ENCODE measurements at places on chromosomes 3 and 15. TPM values are rescaled to one million over a fixed set of nuclear protein-coding genes. Genes with fewer than 3 reads are reported as not detected.

- DNase-seq, result no peak
Measured at GRCh38 chr3:47421741-47422649, 41.2 kb downstream of the PTPN23 start.

- no peak for DNase-seq
Measured at GRCh38 chr3:54514416-54514815, 392.1 kb downstream of the CACNA2D3 start.

Gene ZNF501
- 0.15 TPM for total RNA-seq

- DNase-seq, result no peak
Measured at GRCh38 chr3:78048698-78049097, 1008.8 kb downstream of the ROBO2 start.

DNA sequence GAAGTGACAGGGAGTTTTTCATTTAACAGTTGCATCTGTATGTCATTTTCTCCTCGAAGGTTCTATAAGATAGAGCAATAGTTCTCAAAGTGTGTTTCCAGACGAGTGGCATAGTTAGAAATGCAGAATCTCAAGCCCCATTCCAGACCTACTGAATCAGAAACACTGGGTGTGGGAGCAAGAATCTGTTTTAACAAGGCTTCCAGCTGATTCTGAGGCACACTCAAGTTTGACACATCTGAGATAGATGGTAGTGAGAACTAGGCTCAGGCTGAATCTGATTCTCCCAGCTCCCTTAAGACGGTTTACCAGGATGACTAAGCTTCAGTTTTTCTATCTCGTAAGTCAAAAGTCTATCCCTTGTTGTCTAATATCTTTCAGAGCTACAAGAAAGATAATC lies 159.8 kb upstream of the NUDT16 start:
- no peak for DNase-seq

- DNase-seq, result no peak
Measured at GRCh38 chr3:7920211-7920610, 581.4 kb upstream of the LMCD1 start.

Gene DPPA4
- total RNA-seq, result 0.26 TPM

Gene CPNE4
- total RNA-seq, result not detected

Gene CCR8
- total RNA-seq, result not detected

DNA sequence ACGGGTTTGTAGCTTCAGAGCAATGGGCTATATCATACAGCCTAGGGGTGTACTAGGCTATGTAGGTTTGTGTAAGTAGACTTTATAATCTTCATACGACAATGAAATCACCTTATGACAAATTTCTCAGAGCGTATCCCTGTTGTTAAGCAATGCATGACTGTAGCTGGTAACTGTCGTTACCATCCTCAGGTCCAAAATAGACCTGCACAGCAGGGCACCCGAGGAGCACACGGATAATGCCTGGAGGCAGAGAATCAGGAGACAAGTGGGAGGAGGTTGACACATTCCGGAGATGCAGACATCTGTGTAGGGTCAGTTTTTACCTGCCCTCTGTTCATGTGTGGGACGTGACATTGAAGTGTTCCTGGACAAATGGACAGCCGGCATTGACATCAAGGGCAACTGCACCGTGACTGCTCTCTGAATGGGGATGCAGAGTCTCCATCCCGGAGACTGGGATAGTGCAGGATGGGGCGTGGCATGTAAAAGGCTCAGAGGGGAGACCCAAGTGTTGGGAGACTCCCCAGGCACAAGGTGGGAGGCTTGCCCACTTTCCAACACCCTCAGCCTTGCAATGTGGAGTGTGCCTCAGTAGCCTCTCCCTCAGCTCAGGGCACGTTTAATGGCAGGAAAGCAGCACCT lies 45.9 kb upstream of the PGPEP1L start:
- DNase-seq, result no peak

GRCh38 chr3:145183261-145183660 lies 977.7 kb downstream of the PLOD2 start:
- DNase-seq, result no peak

Gene SPSB4
- 0.05 TPM for total RNA-seq

DNA sequence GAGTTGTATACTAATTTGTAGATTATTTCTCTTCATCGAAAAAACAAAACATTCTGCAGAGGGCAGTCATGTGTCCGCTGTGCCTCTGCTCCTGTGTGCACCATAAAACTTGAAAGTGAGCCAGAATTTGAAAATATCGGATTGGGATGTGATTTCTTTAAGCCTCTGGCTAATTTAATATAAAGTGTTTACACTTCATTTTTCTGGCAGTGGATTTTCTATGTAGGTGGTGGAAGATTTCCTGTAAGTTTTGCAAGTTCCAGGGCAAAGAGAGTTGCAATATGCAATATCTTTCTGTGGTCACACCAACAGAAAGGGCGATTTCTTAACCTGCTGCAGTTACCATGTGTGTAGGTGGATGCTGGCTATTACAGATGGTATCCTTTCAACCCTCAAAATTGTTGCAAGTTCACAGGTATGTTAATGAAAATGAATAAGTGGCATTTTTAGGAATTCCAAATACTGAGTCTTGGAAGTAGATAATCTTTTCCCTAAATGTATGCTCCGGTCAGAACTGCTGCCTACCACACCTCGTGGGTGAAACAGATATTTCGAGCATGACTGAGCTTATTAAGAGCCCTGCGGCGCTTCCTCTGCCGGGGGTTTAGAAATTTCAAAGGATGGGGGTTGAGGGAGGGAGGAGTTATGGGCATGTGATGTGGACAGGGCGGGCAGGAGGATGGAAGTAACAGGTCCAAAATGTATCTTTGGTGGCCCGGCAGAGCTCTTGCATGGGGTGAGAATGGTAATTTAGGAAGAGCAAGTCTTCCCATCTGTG lies 134.0 kb downstream of the PGPEP1L start:
- no peak for DNase-seq

- DNase-seq, result no peak
Measured at GRCh38 chr3:45606991-45607712, 12.6 kb downstream of the LIMD1 start.

Gene GUCA1C
- not detected for total RNA-seq

- DNase-seq, result no peak
Measured at GRCh38 chr15:50971542-50971941, 63.1 kb downstream of the AP4E1 start.

DNA sequence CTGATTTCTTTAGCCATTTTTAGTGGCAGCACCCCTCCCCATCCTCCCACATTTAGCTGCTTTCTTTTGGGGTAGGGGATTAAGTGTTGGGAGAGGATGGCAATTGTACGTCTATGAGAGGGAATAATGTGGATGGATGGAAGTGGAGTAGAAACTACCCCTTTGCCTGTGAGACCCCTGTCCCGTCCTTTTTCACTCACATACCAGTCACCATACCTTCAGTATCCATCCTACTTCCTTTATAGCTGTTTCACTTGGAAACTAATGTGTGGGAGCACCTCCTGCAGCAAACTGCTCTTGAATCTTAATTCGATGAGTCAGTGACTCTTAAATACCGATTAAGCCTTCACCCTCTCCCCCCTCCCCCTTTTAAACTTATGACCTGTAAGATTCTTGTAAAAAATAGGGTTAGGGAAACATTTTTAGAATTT lies 730 bp downstream of the SPRED1 start:
- DNase-seq, result no peak

DNA sequence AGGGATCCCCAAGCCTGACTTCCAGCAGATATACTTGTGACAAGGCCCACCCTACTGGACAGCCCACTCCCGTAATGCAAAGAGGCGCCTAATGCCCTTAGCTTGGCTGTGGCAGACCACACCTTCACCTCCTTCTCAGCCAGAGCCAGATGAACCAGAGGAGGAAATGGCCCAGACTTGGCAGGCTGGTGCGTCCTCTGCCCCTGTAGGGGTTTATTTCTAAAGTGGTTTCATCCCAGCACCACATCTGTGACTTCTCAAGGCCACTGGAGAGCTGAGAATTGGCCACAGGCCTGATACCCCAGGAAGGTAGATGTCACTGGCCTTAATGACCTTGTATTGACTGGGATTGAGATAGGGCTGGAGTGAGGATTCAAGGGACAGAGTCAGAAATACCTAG lies 29.5 kb downstream of the BOC start:
- DNase-seq, result no peak

DNA sequence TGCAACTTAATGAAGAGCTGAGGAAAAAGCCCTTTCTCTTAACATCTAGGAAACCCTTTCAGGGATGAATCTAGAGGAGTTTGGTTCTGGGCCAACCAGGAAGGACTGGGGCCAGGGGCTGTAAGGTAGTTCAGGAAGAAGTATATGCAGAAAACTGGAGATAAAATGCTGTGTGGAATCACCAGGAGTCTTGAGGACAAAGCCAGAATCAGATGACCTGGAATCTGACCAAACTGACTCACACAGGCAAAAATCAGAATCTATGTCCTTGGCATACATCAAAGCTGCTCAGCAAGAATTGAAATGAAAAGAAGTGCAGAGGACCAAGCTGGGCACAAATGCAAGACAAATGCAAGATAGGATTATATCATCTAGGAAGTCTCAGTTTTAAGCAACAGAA lies 59.4 kb upstream of the ATP2C1 start:
- no peak for DNase-seq

DNA sequence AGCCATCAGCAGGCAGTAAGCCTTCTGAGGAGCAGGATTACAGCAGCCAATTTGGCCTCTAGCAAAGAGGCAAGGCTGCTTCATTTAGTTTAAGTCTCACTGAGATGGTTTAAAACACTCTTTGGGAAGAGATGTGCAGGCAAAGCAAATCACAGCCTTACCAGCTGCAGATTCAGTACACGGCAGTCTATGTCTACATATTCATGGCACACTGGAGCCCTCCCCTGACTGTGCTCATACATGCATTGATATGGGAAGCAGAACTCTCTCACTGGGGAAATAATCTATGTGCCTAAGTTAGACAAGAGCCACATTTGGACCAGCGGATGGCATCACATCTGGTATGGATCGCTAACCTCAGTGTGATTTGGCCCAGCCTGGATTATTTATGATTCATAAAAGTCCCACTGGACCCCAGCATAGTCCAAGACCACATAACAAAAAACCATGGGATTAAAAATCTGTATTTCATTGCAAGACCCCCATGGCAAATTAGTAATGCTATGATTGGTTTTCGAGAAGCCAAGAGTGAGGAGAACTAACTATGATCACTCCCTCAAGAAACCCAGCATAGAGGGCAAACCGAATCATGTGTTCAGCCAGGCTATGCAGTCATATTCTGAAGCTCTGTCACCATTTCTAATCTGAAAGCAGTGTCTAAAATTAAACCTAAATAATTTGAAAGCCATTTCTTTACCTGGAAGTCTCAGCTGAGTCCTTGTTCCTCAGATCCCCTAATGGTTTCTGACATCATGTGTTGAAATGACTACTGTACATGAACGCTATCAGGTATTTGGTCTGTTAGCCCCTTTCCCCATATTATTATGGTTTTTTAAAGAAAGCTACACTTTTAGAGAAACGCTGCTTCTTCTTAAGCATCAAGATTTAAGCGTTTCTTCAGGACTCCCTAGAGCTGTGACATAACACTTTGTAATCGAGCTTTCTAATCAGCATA lies 1.2 kb downstream of the PRICKLE2 start:
- DNase-seq, result no peak

DNA sequence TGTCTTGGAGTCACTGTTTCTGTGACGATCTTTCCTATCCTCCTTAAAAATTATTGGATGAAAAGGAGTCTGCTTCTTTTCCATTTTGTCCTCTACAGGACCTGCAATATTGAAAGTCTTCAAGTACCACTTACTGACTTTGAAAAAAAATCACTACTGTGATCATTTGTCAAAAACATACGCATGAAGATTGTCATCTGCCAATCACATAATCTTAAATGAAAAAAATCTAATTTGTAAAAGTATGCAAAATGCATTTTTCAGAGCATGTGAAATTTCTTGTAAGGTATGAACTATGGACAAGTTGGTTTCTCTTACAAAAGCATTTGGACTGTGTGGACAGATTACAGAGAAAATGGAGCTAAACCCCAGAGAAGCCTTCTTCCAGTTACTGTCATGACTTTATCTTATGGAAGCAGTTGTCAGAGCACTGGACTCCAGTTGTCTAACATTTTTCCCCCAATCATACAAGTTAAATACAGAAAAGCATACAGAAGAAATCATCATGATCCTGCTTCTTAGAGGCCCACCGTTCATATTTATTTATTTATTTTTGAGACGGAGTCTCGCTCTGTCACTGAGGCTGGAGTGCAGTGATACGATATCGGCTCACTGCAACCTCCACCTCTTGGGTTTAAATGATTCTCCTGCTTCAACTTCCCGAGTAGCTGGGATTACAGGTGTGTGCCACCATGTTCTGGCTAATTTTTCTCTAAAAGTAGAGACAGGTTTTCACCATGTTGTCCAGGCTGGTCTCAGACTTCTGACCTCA lies 3.4 kb upstream of the PXK start:
- DNase-seq, result no peak

GRCh38 chr15:50075319-50075718 lies 43.7 kb downstream of the ATP8B4 start:
- no peak for DNase-seq

DNA sequence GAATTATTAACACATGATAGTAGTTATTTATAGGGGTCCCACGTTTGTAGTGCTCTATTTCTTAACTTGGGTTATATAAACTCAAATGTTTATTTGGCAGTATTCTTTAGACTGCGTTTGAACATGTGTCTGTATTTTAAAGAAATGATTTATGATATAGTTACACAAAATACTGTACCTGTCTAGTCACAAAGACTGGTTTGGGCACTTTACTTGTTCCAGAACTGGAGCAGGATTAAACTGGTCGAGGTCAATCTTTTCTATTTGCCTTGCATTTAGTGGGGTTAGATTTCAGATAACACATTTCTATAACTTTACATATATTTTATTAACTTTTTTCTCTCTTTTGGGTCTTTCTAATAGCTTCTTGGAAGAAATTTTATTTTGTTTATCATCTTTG lies 39.5 kb downstream of the HACD3 start:
- DNase-seq, result no peak

All from Panc1 (cell line).